ENCODE measurements at places on chromosomes 6 and 20.

- no peak for DNase-seq
These were observed 95.7 kb downstream of the SHLD1 start for GRCh38 chr20:5845681-5846615.

- no peak for DNase-seq
These were observed 86.5 kb downstream of the CRYBG1 start for GRCh38 chr6:106446983-106447382.

DNA sequence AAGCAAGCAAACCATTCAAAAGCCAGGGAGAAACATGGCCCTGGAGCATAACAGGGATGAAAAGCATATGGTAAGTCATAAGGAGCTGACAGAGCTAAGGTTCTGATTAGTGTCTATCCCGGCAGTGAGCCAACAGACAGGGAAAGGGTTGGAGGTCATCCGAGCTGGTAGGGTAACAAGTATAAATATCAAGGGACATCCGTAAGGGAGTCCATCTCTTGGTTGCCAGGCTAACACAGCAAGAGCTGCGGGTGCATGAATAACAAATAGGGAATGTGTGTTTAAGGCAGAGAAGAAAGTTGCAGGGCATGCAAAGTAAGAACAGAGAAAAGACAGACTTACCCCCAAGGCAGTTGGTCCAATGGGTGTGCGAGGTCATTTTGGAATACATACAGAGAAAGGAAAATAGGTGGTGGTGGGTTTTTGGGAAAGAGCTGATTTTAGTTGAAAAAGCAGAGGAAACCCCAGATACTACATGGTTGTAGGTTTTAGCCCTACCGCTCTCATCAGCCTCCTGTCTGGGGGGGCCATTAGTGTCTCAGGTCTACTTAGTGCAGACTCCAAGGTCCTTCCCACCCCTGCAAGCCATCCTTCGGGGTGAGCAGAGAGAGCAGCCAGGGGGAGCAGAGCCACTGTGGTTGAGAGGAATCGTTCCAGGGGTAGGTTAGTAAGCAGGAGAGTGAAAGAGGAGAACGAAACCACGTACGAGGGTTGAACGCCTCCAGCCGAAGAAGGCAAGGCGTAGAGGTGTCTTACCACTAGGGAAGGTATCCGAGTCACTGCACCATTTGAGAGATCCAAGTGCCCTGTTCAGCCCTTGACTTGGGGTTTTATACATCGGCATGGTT lies at the start of gene ERVFRD-1:
ERVFRD-1 (minus strand) TSS at position 805 of the 848 bp plus-strand sequence. CDS start 6,415 bp downstream, outside the sequence.
- no peak for DNase-seq

DNA sequence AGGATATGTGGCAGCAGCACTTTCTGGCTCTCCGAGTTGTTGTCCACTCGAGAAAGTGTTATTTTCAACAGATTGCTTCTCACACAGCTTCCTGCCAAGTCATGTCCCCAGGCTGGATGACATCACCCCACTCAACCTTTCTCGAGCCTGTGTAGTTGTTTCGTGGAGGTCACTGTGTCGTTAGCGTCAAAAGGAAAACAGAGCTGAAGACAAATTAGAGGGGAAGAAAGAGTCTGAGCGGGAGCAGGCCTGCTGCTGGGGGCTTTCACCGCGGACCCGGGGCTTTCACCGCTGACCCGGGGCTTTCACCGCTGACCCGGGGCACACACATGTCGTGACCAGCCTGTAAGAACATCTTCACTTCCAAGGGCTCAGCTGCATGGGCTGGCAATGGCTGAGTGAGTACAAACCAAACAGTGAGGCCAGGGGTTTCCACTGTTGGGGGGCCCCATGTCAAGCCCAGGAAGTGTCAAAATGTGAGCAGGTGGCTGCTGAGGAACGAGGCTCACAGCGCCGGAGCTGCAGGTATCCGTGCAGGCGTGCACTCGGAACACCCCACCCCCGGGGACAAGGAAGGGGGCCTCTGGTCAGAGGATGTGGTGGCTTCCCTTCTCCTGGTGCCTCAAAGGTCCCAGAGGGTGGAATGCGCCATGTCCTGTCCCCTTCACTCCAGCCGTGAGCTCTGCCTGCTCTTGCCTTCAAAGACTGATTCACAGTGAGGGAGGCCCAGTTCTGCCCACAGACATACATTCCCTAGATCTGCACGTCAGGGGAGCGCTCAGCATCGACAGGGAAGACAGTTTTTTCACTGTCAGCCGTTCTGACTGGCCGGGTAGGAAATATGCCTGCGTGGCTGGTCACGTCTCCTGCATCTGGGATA lies 365.9 kb downstream of the TAF4 start:
- DNase-seq = no peak

DNA sequence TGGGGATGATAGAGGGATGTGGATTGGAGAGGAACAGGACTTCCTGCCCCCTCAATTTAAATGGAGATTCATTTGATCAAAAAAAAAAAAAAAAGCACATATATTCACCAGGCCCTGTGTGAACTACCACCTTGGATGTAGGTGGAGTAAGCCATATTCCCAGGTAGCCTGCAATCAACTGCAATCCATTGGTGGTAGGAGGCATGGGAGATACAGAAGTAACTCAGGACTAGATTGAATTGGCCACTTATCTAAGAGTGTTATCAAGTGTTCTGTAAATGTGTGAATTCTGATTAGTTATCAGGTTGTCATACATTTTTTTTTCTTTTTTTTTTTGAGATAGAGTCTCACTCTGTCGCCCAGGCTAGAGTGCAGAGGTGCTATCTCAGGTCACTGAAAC lies 124.1 kb upstream of the ESR1 start:
- no peak for DNase-seq

GRCh38 chr20:36676701-36677421 lies 30.9 kb upstream of the SLA2 start:
- no peak for DNase-seq

GRCh38 chr20:3603108-3603507 lies 60.1 kb downstream of the GFRA4 start:
- no peak for DNase-seq

GRCh38 chr6:61817716-61818115 lies 468.3 kb downstream of the KHDRBS2 start:
- no peak for DNase-seq

DNA sequence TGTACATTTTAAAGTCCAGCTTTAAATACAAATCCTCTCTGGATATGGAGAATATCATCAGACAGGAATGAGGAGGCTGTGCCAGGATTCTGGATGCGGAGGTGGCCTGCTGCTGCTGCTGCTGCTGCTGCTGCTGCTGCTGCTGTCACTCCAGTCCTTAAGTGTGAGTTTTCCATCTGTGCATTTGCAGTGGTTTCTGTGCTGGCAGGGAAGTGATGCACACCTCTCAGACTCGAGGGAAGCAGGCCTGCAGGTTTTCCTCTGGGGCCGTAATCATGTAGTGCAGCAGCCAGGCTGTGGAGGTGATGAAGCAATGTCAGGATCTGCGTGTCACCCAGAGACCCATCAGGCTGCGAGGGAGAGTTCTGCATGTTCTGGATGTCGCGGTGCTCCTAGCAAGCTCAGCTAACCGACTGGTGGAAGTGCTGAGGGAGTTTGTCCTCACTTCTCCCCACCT lies 32.0 kb downstream of the CFAP61 start:
- DNase-seq = no peak

- no peak for DNase-seq
These were observed at the start of gene OLIG3 for GRCh38 chr6:137494281-137494987. Gene OLIG3 (minus strand): TSS chr6:137494394. CDS start chr6:137494170, 224 bp downstream.

DNA sequence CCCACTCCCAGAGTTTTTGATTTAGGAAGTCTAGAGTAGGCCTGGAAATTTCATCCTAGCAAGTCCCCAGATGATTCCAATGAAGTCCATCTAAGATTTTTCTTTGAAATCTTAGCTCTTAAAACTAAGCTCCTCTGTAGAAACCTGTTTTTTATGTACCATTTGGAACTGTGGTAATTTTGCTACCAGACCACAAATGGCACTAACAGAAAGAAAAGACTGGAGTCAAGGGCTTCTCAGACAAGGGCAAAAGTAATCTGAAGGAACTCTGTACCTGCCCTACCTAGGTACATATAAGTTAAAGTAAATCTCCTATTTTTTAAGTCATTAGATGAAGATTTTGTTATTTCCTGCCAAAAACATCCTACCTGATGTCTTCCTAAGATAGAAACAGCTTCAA lies 155.0 kb upstream of the HTR1E start:
- no peak for DNase-seq
